EH (cell line): ENCODE measurements at places on chromosomes 12 and 14.

GRCh38 chr14:98167705-98168104 is 1104.3 kb downstream of the BCL11B start:
- no peak for DNase-seq

DNA sequence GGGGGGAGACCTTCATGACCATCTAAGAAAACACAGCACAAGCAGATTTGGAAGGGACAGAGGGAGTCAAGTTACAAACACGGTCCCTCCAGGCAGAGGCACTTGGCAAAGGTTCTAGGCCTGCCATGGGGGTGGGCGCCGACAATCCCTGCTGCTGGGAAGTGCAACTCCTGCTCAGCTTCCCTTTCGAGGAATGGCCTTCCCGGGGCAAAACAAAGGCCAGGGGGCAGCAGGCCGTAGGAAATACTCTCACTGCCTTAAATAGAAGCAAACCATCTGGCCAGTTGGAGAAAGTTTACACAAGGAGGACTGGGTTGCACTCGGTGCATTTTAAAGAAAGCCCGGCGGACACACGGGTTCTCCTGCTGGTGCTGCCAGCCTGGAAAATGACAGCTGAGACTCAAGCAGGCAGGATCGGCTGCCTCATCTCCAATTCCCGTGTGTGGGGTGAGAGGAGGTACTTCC is 65.8 kb downstream of the ITPK1 start:
- peak; percentile 34 for DNase-seq

DNA sequence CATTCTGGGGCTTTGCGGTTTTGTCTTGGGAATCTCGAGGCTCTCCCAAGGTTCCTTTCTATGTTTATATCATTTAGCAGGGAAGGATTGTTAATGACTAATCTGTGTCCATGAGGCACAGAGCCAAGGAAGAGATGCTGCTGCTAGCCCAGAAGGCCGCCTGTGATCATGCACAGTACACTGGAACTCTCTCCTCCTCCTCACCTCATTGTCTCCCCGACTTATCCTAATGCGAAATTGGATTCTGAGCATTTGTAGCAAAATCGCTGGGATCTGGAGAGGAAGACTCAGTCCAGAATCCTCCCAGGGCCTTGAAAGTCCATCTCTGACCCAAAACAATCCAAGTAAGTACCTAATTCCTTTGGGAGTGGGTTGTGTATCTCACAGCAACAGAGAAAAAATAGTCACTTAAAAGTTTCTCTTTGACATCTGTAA is at the start of gene NR1H4:
NR1H4 (plus strand) TSS at position 151 of the 435 bp plus-strand sequence. CDS start 19,458 bp downstream, outside the sequence.
- DNase-seq: peak; percentile 76

- peak; percentile 57 for DNase-seq
These were observed 53.7 kb downstream of the GALNT4 start for GRCh38 chr12:89470741-89471509.

DNA sequence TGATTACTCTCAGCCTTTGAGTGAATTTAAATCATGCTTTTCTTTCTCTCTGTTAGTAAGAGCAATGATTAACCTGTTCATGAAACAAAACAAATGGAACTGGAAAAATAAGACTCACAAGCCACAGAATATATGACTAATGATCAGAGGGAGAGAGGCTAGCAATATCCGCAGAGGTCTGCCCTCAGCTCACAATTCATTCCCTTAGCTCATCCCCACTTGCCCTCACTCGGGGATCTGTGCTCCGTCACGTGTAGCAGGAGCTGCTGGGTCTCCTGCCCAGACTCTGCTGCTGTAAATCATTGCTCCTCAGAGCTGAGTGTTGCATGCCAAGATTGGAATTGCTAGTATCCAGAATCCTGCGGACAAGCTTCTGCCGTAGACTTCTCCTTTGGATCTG is 53.1 kb upstream of the GNG2 start:
- DNase-seq: no peak

GRCh38 chr12:114499338-114499737 is 93.4 kb upstream of the TBX5 start:
- peak; percentile 63 for DNase-seq
